Body of pancreas (tissue), 4 donors: ENCODE measurements at places on chromosomes 2 and 18. TPM values are rescaled to one million over a fixed set of nuclear protein-coding genes. Genes with fewer than 3 reads are reported as not detected.

The ASB18 gene
- total RNA-seq: not detected

GRCh38 chr2:48567671-48568070 lies 37.7 kb downstream of the STON1 start:
- H3K36me3 ChIP-seq: no peaks in the 10 kb centered on the region
- DNase-seq: no peak
- no peak overlapping the region for H3K27ac ChIP-seq

DNA sequence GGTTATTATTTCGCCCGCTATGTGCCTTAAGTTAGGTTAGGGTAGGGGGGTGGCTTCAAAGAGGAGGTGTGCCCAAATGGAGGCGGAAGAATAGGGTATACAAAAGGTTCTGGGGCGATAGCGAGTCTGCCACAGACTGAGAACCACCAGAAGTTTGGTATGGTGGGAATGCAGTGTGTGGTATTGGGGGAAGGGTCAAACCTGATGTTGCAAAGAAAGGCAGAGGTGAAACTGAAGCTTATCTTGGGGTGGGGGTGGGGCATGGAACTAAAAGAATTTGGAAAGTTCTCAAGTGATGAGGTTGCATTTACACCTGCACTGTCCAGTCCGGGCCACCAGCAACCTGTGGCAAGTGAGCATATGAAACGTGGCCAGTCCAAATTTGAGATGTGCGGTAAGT lies 11.8 kb upstream of the CCBE1 start:
- no peaks in the 10 kb centered on the region for H3K27me3 ChIP-seq
- H3K4me3 ChIP-seq: no peak overlapping the region
- no peak for DNase-seq

DNA sequence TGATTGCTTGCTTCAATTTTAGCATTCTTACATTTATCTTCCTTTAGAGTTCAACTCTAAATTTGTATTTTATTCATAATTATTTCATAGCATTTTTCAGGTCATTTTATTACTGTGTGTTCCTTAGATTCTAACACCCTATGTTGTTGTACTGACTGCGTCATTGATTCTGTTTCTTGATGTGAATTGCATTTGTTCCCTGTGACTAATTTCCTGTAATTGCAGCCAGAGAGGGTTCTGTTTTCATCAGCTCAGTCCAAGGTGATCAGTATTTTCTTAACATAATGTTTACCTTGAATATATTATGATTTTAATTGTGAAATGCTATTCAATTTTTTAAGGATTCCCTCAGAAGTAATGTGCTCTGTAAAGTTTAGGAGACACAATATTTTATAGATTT lies 970.2 kb upstream of the PIK3C3 start:
- H3K27ac ChIP-seq: no peak overlapping the region
- no peaks in the 10 kb centered on the region for H3K4me1 ChIP-seq
- no peaks in the 10 kb centered on the region for H3K36me3 ChIP-seq
- DNase-seq: no peak

The IL1R1 gene
- 53.4 TPM for total RNA-seq

- no peaks in the 10 kb centered on the region for H3K36me3 ChIP-seq
- H3K4me1 ChIP-seq: no peaks in the 10 kb centered on the region
- no peak for DNase-seq
- no peaks in the 10 kb centered on the region for H3K27me3 ChIP-seq
Observed at GRCh38 chr2:191656391-191656790, 21.5 kb upstream of the NABP1 start.

DNA sequence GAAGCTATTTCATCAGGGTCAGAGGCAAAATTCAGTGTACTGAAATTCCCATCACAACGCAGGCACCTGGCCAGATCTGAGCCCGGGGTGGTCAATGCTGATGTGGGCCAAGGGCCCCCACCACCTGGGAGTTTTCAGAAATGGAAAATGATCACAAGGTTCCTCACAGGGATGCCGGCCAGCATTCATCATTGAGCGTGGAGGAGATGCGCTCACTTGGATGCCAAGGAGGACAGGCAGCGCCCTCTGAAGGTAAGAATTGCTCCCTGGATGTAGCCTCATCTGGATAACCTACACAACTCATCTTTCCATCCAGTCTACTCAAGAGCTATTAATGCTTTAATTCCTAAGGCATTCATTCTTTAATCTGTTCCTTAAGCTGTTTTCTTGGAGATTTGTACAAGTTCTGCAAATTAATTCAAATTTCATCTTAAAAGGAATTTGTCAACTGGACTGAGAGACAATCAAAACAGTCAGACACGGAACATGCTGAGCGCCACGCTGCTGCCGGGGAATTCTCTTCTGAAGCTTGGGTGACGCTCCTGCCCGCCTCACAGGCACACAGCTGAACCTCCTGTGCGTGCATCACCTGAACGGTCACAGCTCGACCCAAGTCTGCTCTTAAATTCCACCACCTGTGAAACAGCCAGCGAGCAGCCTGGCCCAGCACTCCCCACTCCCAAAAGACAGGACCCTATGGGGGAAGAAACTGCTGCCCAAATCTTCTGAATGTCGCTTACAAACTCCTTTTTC lies 206.7 kb downstream of the HDAC4 start:
- H3K4me1 ChIP-seq: no peaks in the 10 kb centered on the region
- no peak overlapping the region for H3K27ac ChIP-seq
- no peaks in the 10 kb centered on the region for H3K36me3 ChIP-seq
- H3K4me3 ChIP-seq: no peak overlapping the region

The C2orf72 gene
- 14.5 TPM for total RNA-seq

The ANKRD53 gene
- 10.2 TPM for total RNA-seq

The MFSD2B gene
- total RNA-seq: not detected

The GNAL gene
- total RNA-seq: 2.1 TPM

The TBR1 gene
- not detected for total RNA-seq

The OSBPL6 gene
- total RNA-seq: 2.0 TPM
